ENCODE measurements at places on chromosomes 2 and 18.

DNA sequence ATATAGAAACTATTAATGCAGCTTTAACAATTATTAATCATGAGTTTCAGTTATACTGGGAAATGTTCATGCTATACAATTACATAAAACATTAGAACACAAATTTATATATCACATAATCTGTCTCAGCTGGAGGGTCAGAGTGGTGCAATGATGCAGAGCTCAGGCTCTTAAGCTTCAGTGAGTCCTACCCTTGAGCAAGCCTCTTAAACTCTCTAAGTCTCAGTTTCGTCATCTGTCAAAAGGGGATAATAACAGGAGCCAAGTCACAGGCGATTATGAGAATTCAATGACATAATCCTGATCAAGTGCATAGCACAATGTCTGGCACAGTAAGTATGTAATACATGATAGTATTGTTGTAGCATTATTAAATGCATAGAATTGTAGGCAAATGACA lies 46.0 kb downstream of the LAMA1 start:
- no peak for DNase-seq

GRCh38 chr2:199602271-199602895 lies 144.6 kb upstream of the SATB2 start:
- no peak for DNase-seq

DNA sequence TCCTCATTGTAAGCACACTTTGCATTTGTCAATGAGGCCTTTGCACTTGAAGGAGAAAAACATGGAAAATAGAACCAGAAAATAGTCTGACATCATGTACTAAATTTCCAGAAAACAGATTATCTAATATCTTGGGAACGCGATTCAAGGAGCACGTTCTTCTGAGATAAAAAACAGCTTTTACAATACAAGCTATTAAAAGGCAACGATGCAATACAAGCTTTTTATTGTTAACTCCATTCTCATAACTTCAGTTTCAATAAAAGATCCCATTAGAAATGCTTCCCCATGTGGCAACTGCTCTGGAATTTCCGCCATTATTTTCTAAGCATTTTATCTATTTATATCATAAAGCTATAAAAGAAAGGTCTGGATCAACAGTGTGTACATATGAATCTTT lies 40.3 kb downstream of the NRXN1 start:
- no peak for DNase-seq

GRCh38 chr2:238725298-238725697 lies 122.6 kb upstream of the TWIST2 start:
- DNase-seq: no peak

- DNase-seq: no peak
These were observed 172.7 kb upstream of the NOL4 start for GRCh38 chr18:34397286-34397896.

DNA sequence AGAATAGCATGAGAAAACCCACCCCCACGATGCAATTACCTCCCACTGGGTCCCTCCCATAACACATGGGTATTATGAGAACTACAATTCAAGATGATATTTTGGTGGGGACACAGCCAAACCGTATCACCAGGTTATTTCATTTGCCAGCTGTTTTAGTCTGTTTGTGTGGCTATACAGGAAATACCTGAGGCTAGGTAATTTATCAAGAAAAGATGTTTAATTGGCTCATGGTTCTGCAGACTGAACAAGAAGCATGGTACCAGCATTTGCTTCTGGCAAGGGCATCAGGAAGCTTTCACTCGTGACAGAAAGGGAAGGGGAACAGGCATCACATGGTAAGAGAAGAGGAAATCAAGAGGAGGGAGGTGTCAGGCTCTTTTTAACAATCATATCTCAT lies 329.2 kb downstream of the GULP1 start:
- DNase-seq: no peak

- no peak for DNase-seq
These were observed 148.8 kb downstream of the ARL4C start for GRCh38 chr2:234348081-234348480.

GRCh38 chr2:83817511-83817910 lies 641.6 kb downstream of the SUCLG1 start:
- no peak for DNase-seq

DNA sequence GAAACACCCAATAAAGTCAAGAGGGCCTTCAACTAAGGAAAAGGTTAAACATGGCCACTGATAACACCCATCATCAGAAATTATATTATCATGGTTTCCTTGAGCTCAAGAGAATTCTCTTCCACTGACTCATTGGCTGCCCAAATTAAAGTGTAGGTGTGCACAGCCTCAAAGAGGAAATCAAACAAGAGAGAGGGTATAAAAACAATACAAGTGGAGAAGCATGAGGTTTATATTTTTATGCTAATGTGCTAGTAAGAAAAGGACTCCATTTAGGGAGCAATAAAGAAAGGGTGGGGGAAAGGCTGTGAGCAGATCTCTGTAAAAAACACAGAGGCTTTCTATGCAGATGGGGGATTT lies 168.8 kb upstream of the VRK2 start:
- no peak for DNase-seq

- no peak for DNase-seq
These were observed at the start of gene ZSWIM2 for GRCh38 chr2:186848873-186849578. Gene ZSWIM2, minus strand, starts transcription at chr2:186849170. Its CDS starts 40 bp downstream, at chr2:186849130.

GRCh38 chr2:151097895-151098294 lies 163.8 kb downstream of the RBM43 start:
- DNase-seq: no peak

GRCh38 chr2:29242621-29243375 lies 127.6 kb downstream of the CLIP4 start:
- DNase-seq: no peak

DNA sequence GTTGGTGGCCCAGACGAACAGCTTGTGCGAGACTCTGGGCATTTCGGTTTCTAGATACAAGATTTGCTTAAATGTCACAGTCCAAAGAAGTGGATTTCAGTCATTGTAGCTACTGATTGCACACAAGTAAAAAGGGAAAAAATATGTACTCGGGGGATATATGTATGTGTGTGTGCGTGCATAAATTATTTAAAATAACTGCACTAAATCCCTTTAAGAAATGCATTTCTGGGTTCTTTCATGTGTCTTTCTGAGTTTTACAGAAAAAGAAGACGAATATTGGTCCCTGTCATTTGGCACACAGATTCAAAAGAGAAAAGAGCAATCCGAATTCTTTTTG lies 2.1 kb upstream of the EPHA4 start:
- DNase-seq: no peak

- DNase-seq: no peak
These were observed 63.0 kb upstream of the CCBE1 start for GRCh38 chr18:59760212-59760611.

DNA sequence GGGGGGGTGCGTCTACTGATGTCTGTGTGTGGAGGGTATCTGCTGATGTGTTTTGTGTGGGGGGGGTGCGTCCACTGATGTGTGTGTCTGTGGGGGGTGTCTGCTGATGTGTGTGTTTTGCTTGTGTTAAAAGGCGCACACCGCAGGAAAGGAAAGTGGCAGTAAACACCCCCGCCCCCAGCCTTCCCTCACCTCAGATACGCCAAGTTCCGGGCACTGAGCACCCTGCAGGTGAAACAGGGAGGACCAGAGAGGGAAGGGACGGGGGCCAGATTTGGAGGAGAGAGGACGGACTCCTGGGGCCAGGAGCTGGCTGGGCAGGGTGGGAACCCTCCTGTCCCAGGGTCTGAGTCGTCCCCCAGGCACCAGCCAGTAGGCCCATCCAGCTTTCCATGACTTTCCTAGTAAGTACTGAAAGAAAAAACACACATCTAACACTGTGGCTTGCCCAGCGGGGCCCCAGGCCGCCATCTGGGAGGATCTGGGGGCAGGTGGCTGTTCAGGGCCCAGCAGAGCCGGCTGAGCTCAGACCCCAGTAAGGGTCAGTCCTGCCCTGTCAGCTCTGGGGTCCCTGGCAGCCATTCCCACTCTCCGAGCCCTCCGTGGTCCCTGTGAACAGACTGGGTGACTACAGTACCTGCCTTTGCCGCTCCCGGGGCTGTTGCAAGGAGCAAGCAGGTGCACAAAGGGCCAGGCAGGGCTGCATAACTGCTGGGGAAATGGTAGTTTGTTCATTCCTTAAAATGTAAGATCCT lies 126.9 kb downstream of the NFATC1 start:
- peak; percentile 52 for DNase-seq

DNA sequence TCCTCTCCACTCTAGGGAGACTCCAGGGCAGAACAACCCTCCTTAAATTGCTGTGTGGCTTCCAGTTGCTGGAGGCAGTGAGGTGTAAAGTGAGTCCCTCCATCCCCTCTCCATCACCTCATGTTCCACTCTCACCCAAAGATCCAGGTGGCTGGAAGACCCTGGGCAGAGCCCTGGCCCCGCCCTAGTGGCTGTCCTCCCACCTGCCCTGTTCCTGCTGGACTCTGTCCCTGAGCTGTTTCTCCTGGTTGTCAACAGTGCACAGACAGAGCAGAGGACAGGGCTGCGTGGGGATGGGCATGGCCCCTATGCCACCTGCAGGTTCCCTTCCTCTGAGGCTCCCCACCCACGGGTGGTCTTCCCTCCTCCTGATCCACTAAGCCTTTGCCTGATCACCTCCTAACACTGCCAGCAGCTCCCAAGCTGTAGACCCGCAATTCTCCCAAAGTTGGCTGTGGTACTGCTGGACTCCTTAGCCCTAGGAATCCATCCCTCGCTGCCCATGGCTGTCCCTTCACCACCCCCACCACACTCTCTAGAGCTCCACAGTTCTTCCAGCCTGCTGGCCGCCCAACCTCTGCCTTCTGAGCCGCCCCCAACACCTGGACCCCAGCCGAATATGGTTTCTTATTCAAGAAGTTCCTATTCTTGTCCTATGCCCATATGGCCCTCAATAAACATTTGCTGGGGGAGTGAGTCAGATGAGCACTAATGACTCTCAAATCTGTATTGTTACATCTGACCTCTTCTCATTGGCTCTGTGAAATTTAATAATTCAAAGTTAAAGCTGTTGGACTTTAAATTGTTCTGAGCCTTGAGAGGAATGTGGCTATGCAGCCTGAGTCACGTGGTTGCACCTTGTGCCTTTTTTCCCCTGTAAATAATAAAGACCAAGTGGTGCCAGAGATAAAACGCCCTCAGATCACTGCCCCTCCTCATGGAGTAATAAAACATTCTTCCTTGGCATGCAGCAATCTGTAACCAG lies 260.0 kb upstream of the HS6ST1 start:
- DNase-seq: no peak

DNA sequence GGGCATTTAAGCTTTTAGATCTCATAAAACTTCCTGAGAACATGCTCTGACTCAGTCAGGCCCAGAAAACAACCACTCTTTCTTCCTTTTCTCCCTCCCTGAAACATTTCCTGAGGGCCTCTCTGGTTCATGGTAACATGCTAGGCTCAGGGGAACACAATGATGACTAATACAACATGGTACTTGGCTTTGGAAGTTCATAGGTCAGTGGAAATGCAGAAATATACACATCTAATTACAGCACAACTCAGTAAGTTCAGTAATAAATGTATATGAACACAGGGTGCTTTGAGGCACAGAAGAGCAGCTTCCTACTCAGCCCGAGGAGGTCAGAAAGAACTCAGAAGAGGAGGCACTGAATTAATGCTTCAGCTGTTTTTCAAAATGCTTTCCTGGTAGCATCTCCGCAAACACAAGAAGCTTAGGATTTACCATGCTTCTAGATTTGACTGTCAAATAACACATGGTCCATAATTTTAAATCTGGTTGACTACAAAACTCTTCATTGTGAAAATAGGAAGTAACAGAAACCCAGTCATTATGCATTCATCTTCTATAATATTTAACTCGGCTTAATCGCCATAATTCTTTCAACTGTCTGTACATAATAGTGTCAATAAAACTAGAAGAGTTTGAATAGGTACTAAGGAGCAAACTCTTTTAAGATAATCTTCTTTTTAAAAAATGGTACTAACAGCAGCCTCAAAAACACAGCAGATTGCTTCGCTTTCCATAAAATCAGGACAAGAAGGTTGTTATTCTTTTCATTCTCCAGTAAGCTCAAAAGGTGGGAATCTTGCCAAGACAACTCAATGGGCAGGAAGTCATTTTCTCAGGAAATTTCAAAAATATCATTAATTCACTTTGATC lies 251.3 kb downstream of the DLGAP1 start:
- DNase-seq: no peak

GRCh38 chr18:9362869-9363268 lies 28.3 kb downstream of the TWSG1 start:
- no peak for DNase-seq

DNA sequence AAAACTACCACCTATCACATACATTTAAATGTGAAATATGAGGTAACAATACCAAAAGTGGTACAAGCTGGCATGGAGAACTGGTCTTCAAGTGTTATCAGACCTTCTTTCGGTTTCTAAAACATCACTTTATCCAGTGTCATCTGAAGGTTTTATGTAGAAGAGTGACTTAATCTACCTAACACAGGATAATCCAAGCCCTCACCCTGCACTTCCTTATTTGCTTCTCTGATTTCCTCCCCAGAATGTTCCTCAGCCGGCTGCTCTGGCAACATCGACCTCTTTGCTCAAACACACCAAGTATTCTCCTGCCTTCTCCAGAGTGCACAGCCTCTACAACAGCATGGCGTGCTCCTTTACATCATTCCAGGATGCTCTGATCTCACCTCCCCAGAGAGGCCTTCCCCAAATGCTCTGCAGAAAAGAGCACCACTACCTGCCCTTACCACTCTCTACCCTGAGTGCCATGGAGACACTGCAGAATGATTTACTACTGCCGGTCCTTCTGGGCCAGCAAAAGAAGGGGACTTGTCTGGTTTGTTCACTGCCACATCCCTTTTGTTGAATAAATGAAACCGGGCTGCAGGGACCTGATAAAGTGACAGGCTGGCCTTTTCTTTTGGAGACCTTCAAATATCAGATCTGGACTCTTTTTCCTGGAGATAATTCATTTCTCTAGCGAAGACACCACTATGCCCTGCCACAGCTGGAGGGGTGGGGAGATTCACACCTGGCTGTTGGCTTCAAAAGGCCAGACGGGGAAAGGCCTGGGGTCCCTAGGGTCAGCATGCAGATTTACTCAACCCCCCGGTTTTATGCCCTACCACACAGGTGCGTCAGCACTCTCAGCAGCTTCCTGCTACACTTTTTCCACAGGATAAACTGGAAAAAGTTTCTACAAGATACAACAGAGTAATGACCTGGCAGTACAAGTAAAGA lies 42.0 kb downstream of the TTR start:
- DNase-seq: no peak

- DNase-seq: no peak
These were observed at the start of gene SLC5A7 for GRCh38 chr2:107986278-107987217. Gene SLC5A7, plus strand, starts transcription at chr2:107986524. Its CDS starts 1,632 bp downstream, at chr2:107988156.

DNA sequence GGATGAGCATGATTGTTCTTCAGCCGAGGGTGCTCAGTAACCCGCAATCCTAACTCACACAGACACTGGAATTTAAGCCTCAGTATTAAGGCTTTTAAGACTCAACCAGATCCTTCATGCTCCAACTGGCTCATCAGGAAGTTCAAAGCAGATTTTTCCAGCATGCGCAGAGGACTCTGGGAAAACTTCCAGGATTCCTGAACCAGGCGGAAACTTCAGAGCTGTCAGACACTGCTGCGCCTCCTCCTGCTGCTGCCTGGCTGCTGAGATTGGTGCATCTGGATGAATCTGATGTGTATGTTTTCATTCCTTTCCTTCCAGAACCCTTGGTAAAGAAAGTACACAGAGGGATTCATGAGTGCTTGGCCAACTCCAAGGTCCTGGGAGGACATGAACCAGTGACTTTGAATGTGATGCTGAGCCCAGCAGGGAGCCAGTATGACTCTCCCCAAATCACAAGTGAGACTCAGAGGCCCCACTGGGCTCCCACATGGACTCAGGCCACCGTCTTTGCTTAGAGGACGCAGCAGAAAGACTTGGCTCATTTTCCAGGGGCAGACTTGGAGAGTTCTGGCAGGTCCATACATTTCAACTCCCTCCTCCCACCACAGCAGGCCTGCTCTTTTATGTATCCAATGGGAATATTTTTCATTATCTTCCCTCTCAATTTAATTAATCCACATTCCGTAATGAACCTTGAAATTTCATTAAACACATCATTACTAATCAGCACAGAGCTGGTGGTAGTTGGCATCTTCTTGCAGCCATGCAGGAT lies 143.5 kb upstream of the HDAC4 start:
- no peak for DNase-seq
